ENCODE measurements at places on chromosomes 11 and 22.

DNA sequence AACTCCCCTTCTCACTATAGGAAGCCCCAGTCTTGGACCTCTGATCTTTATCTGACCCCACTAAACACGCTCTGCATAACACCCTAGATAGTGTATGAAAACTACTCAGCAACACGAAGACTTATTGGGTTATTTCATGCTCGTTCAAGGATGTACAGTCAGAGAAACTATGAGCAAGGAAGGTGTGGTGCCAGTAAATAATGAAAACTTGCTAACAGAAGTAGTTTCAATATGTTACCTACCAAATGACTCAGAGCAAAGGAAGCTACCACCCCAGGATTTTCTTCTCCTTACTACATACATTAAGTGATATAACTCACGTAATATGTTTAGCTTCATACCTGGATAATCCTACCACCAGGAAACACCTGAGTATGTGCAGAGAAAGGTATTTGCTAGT lies 25.9 kb upstream of the LYVE1 start:
- no peaks in the 10 kb centered on the region for H3K4me1 ChIP-seq
- H3K27me3 ChIP-seq = no peaks in the 10 kb centered on the region
- H3K36me3 ChIP-seq = no peaks in the 10 kb centered on the region
- no peak overlapping the region for H3K4me3 ChIP-seq
- DNase-seq = no peak
- no peak overlapping the region for H3K27ac ChIP-seq

DNA sequence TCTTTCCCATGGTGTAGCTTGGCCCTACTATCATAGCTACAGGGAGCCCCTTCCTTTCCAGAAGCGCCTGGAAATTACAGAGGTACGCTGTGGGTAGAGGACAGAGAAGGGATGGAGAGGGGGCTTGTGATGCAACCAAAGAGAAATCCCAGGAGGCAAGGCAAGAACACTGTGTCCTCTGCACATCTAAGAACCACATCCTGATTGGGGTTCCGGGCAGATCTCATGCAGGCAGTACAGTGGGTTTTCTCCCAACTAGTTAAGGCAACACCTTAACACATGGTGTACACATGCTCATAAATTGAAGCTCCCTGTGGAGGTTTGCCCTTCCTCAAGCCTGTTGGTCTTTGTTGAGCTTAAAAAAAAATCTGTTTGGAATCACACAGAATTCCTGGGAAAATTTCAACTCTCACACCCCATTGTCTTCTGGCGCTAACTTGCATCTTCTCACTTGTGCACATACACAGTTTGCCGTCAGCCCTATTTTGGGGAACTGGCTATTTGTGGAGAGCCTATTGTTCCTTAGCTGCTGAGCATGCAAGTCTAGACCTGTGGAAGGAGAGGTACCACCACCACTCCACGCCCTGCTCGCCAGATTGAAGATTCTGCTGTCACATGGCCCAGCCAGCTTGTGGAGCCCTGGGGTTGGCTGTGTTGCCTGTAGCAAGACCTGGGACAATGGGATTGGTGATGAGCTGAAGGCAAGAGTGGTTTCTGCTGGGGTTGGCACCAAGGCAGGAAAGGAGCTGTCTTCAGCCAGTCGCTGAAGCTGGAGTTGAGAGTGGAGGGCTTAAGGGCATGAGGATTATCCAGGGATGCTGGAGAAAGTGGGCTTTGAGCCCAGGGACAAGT lies 52.4 kb downstream of the ALX4 start:
- no peak overlapping the region for H3K27ac ChIP-seq
- H3K27me3 ChIP-seq = no peaks in the 10 kb centered on the region
- H3K4me3 ChIP-seq = no peak overlapping the region
- no peaks in the 10 kb centered on the region for H3K36me3 ChIP-seq
- H3K4me1 ChIP-seq = peaks cover 6% of the 10 kb centered on the region

DNA sequence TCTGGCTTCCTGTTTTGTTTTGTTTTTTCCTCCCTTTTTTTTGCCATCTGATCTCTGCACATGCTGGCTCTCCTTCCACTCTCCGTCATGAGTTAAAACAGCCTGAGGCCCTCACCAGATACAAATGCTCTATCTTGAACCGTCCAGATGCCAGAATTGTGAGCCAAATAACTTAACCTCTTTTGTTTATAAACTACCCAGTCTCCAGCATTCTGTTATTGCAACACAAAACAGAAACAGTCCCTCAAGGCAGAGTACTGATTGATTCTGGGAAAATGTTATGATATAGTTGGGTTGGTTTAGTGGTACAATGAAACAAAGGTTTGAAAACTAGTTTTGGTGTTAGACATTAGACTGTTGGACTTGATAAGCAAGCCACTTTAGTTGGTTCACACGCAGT lies 1390.0 kb upstream of the RAG2 start:
- H3K27ac ChIP-seq = no peak overlapping the region
- H3K4me3 ChIP-seq = no peak overlapping the region
- peaks cover 6% of the 10 kb centered on the region for H3K4me1 ChIP-seq
- no peak for DNase-seq
- no peaks in the 10 kb centered on the region for H3K27me3 ChIP-seq

DNA sequence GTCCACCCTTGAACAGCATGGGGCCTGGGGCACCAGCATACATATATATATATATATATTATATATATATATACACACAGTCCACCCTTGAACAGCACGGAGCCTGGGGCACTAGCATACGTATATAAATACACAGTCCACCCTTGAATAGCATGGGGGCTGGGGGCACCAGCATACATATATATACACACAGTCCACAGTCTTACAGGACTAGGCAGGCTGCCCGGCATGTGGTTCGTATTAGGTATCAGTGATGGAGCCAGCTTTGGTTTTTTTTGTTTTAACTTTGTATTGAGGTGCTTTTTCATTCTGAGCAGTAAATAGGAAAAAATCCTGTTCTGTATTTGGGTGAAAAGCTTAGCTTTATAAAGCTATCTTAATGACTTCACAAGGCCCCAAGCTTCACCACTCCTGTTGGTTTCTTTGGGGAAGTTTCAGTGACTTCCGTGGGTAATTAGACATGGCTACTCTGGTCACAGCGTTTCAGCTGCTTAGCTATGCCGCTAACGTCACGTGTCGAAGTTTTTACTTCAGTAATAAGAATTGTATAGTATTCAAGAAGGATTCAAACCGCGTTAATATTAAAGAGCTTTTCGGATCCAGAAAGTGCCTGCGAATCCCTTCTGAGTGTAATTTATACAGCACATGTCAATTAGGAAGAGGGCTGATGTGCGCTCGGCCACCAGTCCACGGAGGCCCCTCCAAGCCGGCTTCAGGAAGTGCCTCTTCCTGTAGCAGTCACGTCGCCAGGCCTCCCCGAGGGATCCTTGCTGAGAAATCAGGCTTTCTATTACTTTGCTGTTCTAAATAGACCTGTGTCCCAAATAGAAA lies 179.7 kb downstream of the TBC1D22A start:
- no peak for DNase-seq
- H3K4me3 ChIP-seq = no peak overlapping the region
